Activated CD8-positive, alpha-beta memory T cell treated with anti-CD3 and anti-CD28 coated beads for 1 hour (primary cell): ENCODE measurements at places on chromosomes 7 and 10.

DNA sequence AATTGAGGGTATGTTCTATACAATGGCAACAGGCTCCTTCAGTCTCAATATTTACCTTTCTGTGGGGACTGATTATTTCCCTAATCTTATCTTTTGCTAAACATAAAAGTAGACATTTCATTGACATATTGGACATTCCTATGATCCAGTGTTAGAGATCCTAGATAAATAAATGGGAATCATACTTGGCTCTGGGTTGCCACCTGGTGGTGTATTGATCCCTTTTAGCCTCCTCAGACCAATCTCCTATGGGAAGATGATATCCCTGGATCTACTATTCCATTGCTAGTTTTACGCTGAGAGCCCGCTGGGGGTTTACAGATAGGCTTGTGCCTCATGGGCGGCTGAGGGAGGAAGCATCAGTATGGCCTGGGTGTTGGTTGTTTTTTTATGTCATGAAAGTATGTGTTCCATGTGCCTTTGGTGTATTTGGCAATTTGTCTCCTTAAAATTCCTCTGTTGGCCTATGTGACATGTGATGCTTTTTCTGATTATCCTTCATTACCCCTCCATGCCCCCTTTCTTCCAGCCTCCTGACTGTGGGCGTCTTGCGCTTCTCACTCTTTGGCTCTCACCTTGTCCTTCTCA, 18.8 kb downstream of the CELF2 start:
- no peak for DNase-seq

DNA sequence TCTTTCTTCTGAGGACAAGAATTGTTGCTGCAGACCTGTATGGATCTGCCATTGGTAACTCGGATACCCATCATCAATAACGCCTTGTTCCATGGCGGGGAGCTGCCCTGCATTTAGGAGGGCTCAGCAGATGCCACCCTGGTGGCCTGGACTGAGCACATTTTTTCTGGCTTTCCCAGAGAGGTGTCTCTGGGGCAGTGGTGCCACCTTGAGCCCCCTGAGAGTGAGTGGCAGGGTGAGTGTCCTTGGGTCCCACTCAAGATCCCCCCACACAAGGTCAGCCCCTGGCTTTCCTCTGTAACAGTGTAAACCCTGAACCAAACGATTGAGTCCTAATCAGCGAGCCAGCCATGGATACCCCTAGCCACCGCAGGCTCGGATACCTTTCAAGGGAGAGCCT, 258.6 kb downstream of the GLRX3 start:
- no peak for DNase-seq

DNA sequence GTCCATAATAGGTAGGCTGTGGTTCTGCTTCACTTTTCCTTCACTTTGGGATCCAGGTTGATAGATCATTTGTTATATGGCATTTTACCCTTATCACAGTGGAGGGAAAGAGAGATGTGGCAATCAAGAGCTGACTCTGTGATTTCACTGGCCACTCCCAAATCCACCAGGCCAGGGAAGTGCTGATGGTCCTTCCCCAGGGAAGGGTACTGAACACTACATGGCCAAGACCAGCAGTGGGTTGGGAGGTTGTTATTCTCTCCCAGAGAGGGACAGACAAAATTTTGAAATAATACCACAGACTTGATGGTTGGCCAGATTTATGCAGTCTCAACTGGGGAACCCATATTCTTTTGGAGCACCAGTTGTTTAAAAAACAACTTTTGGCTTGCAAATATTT, 102.5 kb downstream of the SND1 start:
- DNase-seq, result no peak

- DNase-seq, result no peak
These were observed 87.9 kb upstream of the PLXDC2 start for GRCh38 chr10:19728376-19728775.

DNA sequence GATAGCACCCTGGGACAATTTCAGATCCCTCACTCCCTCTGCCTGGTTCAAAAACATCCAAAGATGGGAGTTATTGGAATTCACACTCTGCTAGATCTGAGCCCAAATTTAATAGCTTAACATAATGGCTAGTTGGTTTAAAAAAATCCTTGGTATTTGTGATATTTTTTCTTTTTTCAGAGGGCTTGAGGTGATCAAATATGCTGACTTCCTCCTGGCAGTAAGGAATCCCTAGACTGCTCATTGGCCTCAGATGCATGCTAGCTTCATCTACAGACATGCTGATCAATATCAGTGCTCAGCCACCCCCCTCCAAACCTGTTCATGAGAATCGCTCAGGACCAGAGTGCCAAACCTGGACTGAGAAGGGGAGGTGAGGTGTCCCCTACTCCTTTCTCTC, 74.7 kb upstream of the PLPP4 start:
- DNase-seq, result no peak
